ENCODE measurements at places on chromosomes 1 and 21.
A peak's percentile ranks its signal among the peaks of the same experiment; 100 is the strongest.

DNA sequence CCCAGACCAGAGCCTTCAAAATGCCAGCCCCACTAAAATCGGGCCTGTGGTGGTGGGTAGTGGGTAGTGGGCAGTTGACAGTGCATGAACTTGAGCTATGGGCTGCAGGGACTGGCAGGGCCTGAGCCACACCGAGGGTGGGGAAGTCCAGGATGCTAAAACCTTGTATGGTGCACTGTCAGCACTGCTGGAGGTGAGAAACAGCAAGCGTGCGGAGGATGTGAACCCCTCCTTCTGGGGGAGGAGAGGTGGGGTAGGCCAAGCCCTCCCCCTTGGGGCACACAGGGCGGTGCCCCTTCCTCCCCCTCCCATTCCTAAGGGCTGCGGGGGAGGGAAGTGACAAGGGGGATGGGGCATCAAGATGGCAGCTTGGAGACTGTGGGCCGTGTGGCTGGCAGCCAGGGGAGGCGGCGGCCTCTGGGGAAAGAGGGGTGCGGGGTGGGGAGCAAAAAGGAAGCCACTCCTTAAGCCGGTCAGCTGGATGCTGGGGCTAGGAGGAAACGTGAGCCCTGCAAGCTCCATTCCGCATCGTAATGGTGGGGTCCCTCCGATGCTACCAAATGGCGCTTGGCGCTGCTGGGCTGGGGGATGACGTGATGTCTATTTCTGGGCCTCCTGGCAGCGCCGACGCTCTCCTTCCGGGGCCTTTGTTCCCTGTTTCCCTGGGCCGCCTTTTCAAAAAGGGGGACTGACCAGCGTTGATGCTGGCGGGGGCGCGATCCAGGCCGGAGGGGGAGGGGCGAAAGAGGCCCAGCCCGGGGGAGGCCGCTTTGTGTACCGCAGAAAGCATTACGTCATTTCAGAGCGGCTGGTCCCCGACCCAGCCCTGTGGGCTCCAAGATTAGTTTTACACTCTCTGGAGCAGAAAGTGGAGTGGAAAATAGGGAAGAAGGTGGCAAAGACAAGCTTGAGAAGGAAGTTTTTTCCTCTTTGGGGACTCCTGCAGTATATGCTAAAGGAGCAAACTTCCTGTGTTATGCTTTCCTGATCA is 809 bp downstream of the SYT11 start:
- DNase-seq, result no peak

DNA sequence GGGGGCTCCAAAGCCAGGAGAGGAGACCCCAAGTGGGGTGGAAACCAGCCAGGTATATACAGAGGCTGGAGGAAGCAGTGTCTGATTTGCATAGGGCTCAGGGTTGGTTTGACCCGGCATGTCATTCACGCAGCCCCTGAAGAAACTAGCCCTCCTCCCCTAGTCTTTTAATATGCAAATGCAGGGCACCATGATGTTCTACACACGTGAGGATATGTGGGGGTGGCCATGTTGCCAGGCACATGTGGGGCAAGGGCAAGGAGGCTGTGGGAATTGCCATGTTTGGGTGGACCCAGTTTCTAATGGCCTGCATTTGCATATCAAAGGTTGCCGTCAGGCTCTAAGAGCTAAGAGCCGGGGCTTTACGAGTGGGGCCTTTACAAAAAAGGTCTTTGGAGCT is 12.0 kb upstream of the RHOU start:
- no peak for DNase-seq

GRCh38 chr1:34711485-34711884 is 43.4 kb upstream of the GJB5 start:
- DNase-seq, result no peak

GRCh38 chr1:184433956-184434502 is 47.2 kb downstream of the C1orf21 start:
- no peak for DNase-seq

DNA sequence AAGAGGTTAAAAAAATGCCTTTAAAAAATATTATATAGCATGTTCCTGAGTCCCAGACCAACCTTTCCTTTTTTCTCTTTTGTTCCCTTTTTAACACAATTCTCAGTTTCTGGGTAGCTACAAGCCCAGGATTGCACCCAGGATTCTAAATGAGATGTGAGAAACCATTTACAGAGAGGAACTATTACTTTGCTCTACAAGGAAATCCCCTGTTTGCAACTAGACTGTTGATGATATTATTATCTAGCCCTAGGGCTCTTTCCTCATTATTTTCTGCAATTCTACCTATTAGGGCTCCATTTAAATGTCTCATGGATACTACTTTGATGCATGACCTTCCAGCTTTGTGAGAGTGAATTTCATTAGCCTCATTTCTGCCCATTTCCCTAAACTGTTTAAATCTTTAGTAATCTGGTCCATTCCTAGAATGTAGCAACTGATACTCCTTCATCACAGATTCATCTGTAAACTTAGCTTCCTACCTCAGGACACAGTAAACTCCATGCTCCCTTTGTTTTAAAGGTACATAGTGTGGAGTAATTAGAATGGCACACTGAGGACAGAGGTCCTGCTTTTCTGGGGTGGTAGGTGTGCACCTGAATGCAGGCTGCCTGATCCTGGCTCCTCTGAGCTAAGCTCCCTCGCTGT is 7.1 kb upstream of the KIF14 start:
- DNase-seq, result no peak

GRCh38 chr21:14456911-14457310 is 74.0 kb upstream of the HSPA13 start:
- DNase-seq, result no peak

DNA sequence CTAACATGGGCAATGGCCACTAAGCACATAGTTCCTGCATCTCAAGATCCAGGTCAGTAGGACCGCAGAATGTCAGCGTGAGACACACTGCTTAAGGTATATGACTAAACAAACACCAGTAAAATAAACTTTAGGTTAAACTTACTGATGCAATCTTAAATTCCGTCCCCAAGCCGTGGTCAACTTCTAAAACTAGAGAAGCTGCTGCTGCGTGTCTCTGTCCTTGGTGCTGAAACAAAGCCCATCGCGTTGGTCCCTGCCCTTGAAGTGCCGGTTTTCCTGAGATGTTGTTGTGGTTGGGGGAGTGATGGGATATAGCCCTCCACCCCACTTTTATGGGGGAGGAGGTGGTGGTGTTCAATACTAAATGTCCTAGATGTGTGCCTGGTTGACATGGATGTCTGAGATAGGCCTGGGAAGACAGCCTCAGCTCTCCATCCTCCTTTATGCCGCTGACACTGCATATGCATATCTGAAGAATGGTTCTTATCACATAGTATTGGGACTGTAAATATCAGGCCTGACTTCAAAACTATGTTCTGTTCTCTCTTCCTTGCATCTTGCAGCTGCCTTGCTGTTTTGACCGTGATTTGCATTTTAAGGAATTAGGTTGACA is 72.0 kb upstream of the KCNA3 start:
- peak; percentile 72 for DNase-seq

DNA sequence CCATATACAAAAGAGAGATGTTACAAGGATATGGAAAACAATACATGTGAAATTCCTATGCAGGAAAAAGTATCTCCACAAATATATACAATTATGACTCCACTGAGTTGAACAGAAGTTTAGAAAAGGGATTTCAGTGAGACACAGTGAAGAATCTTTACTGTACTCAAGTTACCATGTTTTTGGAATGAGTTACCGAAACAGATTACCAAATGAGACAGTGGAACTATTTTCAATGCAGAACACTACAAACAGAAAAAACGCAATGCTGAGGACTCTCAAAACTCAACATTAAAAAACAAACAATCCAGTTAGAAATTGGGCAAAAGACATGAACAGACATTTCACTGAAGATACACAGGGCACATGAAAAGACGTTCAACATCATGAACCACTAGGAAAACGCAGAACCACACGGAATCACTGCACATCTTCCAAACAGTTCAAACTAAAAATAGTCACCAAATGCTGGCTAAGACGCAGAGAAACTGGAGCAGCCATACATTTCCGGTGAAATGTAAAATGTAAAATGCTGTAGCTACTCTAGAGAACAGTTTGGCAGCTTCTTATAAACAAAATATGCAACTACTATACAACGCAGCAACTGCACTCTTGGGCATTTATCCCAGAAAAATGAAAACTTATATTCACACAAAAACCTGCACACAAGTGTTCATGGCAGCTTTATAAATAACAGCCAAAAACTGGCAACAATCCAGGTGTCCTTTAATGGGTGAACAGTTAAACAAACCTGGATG is 118.7 kb downstream of the UBR4 start:
- DNase-seq, result no peak

GRCh38 chr1:182291584-182292192 is 99.9 kb downstream of the GLUL start:
- no peak for DNase-seq

- DNase-seq, result peak; percentile 23
Measured at GRCh38 chr21:38628349-38628748, 130.1 kb upstream of the ERG start.

- no peak for DNase-seq
Measured at GRCh38 chr1:53390736-53391135, 62.9 kb upstream of the LRP8 start.

DNA sequence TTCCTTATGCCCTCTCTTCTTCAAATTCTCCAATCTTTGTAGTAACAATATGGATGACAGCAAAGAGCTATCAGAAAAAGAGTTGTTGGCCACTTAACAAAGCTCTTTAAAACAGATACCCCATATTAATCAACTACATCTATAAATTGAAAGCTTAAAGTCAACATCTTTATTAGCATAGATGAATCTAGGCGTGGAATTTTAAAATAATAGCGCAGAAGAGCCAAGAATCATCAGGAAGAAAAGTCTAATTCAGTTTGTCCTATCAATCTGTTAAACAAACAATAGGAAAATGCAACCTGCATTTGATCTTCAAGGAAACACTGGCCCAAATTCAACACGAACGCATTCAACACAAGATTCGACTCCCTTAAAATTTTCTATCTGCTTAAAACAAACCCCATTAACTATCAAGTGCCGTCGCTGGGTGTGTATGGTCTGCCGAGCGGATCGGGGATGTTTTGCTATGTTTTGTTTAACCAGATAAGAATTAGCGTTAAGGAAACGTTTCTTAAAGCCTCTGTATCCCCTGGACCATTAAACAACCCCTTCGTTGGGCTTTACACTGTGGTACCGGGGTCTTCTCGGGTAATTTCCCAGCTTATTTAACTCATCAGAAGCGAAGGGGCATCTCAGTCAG is 1.0 kb downstream of the LYST start:
- no peak for DNase-seq

- DNase-seq, result no peak
Measured at GRCh38 chr1:62282909-62283755, 36.1 kb downstream of the KANK4 start.

- DNase-seq, result no peak
Measured at GRCh38 chr1:98888869-98889268, 115.8 kb downstream of the PLPPR5 start.

- DNase-seq, result no peak
Measured at GRCh38 chr1:220450927-220451326, 77.0 kb upstream of the MARK1 start.

- DNase-seq, result no peak
Measured at GRCh38 chr1:233487408-233487807, 126.5 kb upstream of the KCNK1 start.

DNA sequence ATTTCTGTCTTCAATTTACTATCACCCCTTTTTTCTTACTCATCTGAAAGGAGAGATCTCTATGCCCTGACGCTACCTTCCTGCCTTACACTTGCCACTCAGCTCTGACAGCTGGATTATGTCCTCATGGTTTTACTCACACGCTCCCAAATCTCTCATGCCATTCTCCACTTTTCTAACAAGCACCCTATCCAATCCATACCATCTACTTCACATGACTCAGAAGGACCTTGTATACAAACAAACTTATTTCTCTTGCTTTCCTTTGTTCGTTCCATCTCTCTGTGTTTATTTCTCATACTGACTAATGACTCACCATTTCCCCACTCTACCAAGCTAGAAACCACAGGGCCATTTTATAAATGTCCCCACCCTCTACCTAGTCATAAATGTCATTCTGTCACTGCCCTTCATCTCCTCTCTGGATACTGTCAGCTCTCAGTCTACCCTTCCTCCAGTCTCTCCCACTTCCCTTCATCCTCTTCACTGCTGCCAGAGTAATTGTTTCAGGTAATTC is 87.3 kb downstream of the USP24 start:
- no peak for DNase-seq

- DNase-seq, result no peak
Measured at GRCh38 chr1:18923756-18924211, 21.4 kb upstream of the ALDH4A1 start.

DNA sequence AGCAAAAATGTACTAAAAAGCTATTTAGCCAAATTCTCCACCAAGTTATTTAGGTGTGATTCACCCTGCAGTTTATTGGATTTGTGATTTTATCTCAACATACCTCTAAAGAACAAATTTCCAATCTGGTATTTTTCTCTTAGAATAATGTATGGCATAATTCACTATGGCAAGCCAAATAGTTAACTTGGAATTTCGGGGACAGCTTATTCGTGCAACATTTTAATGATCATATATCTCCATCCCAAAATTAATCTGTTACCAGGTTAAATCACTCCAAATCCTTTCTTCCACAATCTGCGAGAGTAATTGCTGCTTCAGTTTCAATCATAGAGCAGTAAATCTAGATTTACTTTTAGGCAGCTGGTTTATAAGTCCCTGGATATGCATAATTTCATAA is 53.4 kb downstream of the ERICH3 start:
- no peak for DNase-seq

All from HEK293T (cell line).